ENCODE measurements at places on chromosomes 3 and 15.

GRCh38 chr3:11475324-11475723, 168.4 kb downstream of the VGLL4 start:
- H3K27ac ChIP-seq, result no peak overlapping the region
- no peaks in the 10 kb centered on the region for H3K27me3 ChIP-seq
- H3K36me3 ChIP-seq, result no peaks in the 10 kb centered on the region
- H3K4me1 ChIP-seq, result peaks cover 42% of the 10 kb centered on the region
- no peak overlapping the region for H3K4me3 ChIP-seq

- DNase-seq, result no peak
- H3K4me3 ChIP-seq, result no peak overlapping the region
- H3K36me3 ChIP-seq, result no peaks in the 10 kb centered on the region
- H3K27me3 ChIP-seq, result no peaks in the 10 kb centered on the region
- H3K4me1 ChIP-seq, result no peaks in the 10 kb centered on the region
Observed at GRCh38 chr3:176937541-176937940, 259.7 kb downstream of the TBL1XR1 start.

GRCh38 chr3:141280690-141281089, 49.1 kb downstream of the PXYLP1 start:
- H3K27ac ChIP-seq, result no peak overlapping the region
- no peaks in the 10 kb centered on the region for H3K36me3 ChIP-seq
- DNase-seq, result no peak
- H3K27me3 ChIP-seq, result no peaks in the 10 kb centered on the region
- peaks cover 13% of the 10 kb centered on the region for H3K4me1 ChIP-seq

DNA sequence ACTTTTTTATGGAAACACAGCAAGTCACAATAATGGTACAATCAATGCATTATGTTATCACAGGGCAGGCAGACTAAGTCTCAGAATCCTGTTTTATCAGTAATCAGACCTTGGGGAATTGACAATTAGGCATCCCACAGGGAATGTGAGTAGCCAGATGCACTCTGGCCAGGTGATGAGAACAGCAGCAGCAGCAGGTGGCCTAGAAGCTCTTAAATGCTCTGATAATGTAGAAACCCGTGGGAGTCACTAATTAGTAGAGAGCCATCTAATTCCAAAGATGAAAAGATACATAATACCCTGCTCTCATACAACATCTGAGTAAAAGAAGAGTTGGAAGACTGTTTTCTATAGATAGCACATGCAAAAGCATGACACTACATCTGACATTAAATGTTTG, 12.6 kb downstream of the CEP152 start:
- no peak overlapping the region for H3K27ac ChIP-seq
- H3K4me3 ChIP-seq, result no peak overlapping the region
- peaks cover 3% of the 10 kb centered on the region for H3K4me1 ChIP-seq
- no peak for DNase-seq

DNA sequence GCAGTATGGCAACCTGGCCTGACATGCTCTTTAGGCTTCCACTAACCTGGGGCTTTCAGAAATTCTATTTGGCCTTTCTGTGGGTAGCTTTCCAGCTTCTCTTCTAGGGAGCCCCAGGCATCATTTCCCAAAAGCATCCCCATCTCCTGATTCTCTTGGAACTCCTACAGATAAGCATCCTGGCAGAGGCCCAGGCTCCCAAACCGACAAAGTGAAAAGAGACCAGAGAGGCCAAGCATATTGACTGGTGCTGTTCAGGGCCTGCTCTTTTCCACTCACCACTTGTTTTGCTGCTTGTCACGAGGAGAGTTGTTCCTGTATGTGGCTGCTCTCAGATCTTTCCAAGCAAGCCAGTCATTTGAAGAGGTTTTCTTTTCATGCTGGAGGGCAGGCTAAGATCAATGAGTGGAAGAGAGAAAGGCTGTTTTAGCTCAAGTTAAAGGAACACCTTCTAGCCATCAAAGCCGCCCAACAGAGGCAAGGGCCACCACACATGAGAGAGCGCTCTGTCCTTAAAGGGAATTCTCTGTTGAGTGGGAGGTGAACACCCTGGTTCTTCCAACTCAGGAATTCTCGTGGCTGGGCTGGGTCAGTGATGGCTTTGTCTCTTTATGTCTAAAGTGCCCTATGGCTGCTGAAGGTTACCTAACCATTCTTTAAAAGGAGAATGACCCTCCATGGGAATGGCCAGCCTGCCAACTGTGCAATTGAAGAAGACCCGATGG, 31.1 kb upstream of the NR2E3 start:
- no peaks in the 10 kb centered on the region for H3K27me3 ChIP-seq
- no peaks in the 10 kb centered on the region for H3K4me1 ChIP-seq
- no peak overlapping the region for H3K4me3 ChIP-seq

- H3K27ac ChIP-seq, result peak overlapping the region; percentile 54
- no peaks in the 10 kb centered on the region for H3K36me3 ChIP-seq
- H3K27me3 ChIP-seq, result no peaks in the 10 kb centered on the region
- no peak for DNase-seq
- H3K4me3 ChIP-seq, result no peak overlapping the region
Observed at GRCh38 chr3:127706312-127706711, 33.6 kb downstream of the ABTB1 start.

DNA sequence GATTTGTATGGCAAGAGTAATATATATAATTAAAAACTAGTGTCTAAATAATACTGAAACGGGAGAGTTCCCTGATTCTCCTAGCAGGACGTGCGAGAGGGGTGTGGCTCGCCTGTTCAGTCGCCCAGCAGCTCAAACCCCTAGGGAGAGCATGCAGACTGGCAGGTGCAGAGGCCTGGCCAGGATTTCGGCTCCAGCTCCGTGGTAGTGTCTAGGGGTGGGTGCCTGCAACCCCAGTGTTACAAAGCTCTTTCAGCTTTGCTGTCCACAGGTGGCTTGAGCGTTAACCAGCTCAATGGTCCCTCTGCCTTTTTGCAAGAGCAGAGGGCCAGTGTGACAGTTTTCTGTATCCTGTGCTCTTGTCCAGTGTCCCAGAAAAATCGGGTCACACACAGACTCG, 226.6 kb downstream of the ALCAM start:
- H3K4me3 ChIP-seq, result no peak overlapping the region
- H3K36me3 ChIP-seq, result no peaks in the 10 kb centered on the region
- H3K27me3 ChIP-seq, result no peaks in the 10 kb centered on the region
- DNase-seq, result no peak

- H3K4me3 ChIP-seq, result no peak overlapping the region
- no peak for DNase-seq
- peaks cover 10% of the 10 kb centered on the region for H3K27me3 ChIP-seq
- peaks cover 9% of the 10 kb centered on the region for H3K36me3 ChIP-seq
Observed at GRCh38 chr15:67815036-67815592, 10.2 kb upstream of the SKOR1 start.

DNA sequence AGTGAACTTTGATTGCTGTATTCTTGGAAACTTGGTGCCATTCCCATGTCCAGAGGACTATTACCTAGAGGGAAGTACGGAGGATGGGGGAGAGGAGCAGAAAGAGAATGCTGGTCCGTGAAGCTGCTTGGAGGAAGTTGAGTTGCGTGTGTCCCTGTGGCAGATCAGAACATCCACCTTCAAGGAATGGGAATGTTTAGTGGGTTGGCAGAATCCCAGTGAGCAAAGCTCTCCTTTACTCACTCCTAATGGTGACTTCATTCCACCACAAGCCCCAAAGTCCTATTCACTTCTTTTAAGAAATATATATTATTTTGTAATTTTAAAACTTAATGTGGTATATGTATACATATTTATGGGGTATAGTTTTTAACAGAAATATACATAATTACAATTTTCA, 247.8 kb upstream of the FEZF2 start:
- H3K36me3 ChIP-seq, result no peaks in the 10 kb centered on the region
- no peaks in the 10 kb centered on the region for H3K27me3 ChIP-seq
- no peak overlapping the region for H3K27ac ChIP-seq
- no peaks in the 10 kb centered on the region for H3K4me1 ChIP-seq
- DNase-seq, result no peak

DNA sequence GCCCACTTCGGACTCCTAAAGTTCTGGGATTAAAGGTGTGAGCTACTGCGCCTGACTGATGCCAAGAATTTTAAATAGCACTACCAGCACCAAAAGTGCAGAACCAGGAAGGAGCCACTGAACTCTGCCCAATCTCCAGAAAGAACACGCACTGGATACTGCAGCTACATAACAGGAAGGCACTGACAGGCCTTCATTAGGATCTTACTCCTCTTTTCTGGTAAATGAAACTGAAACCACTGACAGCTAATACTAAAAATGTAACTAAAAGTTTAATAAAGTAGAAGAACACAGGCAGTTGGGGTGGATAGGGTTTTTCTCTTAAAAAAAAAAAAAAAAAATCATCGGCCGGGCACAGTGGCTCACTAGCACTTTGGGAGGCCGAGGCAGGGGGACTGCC, 74.1 kb upstream of the CHRM5 start:
- H3K4me3 ChIP-seq, result no peak overlapping the region
- no peak overlapping the region for H3K27ac ChIP-seq
- no peaks in the 10 kb centered on the region for H3K27me3 ChIP-seq
- no peaks in the 10 kb centered on the region for H3K36me3 ChIP-seq

GRCh38 chr3:165346503-165346902, 150.3 kb upstream of the SLITRK3 start:
- H3K36me3 ChIP-seq, result no peaks in the 10 kb centered on the region
- no peaks in the 10 kb centered on the region for H3K27me3 ChIP-seq

DNA sequence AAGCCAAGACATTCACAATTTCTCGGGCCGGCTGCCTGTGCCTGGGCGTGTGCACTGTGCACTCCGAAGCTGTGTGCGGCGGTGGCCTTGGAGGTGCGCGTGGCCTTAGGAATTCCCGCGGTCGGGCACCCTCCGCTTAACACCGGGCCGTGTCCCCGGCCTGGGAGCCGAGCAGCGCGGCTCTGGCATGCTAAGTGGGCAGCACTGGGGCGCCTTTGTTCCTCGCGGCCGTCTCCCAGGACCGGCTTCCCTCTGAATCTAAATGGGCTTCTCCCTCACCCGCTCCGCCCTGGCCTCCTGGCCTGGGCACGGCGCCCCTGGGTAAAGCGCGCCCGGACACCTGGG, 498 bp upstream of the ARNT2 start:
- peak overlapping the region; percentile 56 for H3K4me3 ChIP-seq
- DNase-seq, result no peak
- peaks cover 20% of the 10 kb centered on the region for H3K4me1 ChIP-seq
- no peak overlapping the region for H3K27ac ChIP-seq
- no peaks in the 10 kb centered on the region for H3K36me3 ChIP-seq
- no peaks in the 10 kb centered on the region for H3K27me3 ChIP-seq

DNA sequence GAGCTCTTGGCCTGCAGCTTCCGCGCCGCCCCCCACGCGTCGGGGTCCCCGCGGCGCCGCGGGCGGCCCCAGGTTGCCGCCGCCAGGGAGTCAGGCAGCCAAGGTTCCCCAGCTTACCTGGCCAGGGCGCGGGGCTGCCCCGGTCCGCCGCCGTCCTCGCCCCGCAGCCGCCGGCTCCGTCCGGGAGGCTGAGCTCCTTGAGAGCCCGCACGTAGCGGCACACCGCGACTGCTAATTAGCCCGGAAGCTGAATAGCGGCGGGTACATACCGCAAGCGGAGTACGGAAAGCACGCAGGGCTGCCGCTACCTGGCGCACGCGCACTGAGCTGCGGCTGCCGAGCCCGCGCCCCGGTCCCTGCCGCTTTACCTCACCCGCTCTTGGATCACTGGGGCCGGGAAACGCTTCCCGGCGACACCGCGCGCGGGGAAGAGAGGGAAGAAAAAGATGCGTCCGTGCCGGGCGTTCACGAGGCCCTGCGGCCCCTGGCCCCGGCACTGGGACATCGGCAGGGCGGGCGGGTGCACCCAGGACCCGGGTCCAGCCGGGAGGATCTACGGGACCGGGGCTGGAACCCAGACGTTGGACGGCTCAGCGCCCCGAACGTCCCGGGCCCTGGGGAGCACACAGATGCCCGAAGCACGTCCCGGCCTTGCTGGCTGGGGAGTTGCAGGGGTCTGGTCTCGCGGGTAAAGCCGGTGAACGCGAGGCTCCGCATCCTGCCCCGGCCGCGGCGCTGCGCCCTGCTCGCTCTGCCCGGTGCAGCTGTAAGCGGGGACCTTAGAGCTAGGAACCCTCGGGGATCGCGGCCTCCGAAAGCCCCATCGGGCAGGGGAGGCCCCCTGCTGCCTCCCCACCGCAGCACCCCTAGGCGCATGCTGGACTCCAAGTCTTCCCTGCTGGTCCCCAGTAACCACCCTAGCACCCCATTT, at the start of gene GOLGA8B:
Gene GOLGA8B (minus strand): TSS at position 253 of the 931 bp plus-strand sequence. CDS start 47,739 bp downstream, outside the sequence.
- peak within 1 kb of the TSS; percentile 81 for H3K4me3 ChIP-seq
- H3K27ac ChIP-seq, result peak within 1 kb of the TSS; percentile 38
- H3K27me3 ChIP-seq, result peaks cover 15% of the 10 kb centered on the region
- no peak for DNase-seq

DNA sequence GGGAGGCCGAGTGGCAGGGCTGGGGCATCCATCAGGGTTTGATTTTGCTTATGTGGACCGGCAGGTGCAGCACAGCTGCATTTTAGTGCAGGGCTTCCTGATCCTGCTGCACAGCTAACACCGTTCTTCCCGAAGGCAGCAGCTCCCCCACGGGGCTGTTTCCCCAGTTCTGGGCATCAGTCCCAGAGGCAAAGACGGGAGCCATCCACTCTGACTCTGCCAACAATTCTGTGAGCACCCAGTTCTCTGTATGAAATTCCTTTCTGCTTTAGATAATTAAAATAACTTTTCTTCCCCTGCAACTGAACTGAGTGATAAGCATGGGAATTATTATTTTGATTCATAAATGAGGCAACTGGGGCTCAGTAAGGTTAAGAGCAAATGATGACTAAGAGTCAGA, 262.9 kb upstream of the ATP10A start:
- no peak for DNase-seq
- H3K27me3 ChIP-seq, result no peaks in the 10 kb centered on the region
- H3K27ac ChIP-seq, result no peak overlapping the region
- no peaks in the 10 kb centered on the region for H3K36me3 ChIP-seq
- peaks cover 10% of the 10 kb centered on the region for H3K4me1 ChIP-seq

DNA sequence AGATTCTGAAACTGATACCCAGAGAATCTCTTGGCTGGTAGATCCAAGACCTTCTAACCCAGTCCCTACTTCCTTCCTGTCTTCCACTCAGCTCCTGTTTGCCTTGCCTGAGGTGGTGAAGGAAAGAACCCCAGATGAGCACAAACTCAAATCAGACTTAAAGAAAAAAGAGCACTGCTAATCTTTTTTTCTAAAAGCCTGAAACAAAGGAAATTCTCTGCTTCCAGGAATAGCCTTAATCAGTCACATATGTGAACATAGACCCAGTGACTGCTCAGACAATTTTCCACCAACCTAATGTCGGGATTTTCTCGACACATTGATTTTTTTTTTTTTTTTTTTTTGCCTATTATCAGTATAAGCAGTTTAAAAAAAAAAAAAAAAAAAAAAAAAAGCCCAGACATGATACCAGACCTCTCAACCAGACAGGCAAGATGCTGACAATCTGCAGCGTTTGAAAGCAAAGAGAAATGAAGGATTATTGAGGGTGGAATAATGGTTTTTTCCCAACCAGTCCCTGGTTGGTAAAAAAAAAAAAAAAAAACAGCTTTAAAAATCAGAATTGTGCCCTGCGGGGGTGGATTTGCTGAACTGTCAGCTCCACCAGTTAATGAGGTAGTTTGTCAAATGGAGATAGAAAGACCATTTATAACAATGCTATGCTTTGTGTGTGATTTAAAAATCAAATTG, 256.8 kb upstream of the RARB start:
- H3K36me3 ChIP-seq, result no peaks in the 10 kb centered on the region
- no peaks in the 10 kb centered on the region for H3K4me1 ChIP-seq
- DNase-seq, result no peak

Measured in esophagus squamous epithelium (tissue), 5 donors.